Hypothalamus (tissue), 51 donors: ENCODE measurements at places on chromosomes 7 and 10.

GRCh38 chr10:91787258-91787657 lies 11.0 kb upstream of the TNKS2 start:
- DNase-seq, result no peak

- DNase-seq, result no peak
Measured at GRCh38 chr10:47361293-47361692, 13.1 kb downstream of the RBP3 start.

DNA sequence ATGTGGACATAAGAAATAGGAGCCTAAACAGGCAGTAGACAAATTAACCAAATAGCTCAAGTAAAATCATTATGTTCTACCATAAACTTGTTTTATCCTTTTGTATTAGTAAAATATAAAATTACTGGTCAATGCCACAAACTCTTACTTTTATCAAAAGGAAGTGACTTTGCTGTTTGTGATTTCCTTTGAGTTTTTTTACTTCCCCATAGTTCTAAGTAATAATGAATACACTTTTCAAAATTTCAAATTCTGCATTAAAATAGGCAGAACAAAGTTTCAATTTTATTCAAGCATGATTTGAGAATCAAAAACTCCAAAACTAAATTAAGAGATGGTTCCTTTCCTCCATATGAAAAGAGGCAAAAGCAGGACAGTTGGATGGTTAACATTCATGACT lies 139.7 kb upstream of the ABCB5 start:
- no peak for DNase-seq

DNA sequence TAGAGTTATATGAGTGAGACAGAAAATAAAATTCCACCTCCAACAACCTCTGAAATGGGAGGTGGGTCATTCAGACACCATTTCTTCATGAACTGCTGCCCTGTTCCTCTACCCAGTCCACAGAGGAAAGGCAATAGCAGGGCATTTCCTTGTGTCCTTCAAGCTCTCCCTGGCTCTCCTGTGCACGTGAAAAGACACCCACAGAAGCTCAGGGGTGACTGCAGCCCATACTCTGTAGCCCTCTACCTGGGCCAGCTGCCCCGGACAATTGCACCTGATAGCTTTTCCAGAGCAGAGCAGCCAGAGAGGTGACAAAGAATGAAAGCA lies 10.0 kb downstream of the ST8SIA6 start:
- no peak for DNase-seq
